ENCODE measurements at places on chromosomes 2 and 18. TPM values are rescaled to one million over a fixed set of nuclear protein-coding genes. Genes with fewer than 3 reads are reported as not detected.

Gene LAMA3
- 23.3 TPM for total RNA-seq

Gene VPS54
- total RNA-seq: 28.0 TPM

Gene CENPO
- 6.3 TPM for total RNA-seq

Gene CYTIP
- total RNA-seq: 47.8 TPM

Gene PLA2R1
- 20.6 TPM for total RNA-seq

Gene ABCG8
- total RNA-seq: not detected

Gene NT5DC4
- total RNA-seq: not detected

Gene KLHL30
- total RNA-seq: 1.9 TPM

Gene TUBA3E
- total RNA-seq: not detected

Gene FOXI3
- not detected for total RNA-seq

Gene ANKRD62
- not detected for total RNA-seq

Gene LCT
- total RNA-seq: not detected

All from subcutaneous adipose tissue (tissue), 4 donors.